ENCODE measurements at places on chromosomes 2 and 18.

DNA sequence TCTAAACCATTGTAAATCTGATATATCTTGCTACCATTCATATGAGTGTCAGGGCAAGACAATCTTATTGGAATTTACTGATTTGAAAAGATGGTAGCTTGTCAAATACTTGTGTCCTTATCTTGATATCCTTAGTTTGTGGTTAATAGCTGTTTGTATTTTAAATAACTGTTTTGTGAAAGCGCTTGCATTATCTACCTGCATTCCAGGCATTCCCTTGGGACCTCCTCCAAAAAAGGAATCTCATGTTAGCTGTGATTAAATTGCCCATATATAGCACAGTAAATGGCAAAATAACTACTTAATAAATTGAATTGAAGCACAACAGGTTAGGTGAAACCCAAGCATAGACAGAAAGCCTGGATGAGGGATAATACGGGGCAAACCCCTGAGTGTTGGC is 13.9 kb downstream of the CNTNAP5 start:
- DNase-seq = no peak

DNA sequence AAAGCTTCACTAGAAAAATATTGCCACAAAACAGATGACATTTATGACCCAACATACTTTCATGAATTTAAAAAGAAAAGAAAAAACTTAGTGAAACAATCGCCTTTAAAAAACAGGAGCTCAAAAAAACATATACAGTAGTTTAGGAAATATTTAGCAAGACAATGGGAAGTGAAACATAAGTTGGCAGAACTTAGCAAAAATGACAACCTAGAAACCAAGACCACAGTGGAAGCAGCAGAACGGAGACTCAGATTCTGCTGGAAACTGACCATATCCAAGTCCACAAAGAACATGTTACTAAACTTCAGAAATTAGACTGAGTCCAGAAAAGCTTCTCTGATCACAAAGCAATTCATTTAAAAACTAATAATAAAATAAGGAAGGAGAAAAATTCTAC is 41.8 kb upstream of the CTAGE1 start:
- DNase-seq = no peak

DNA sequence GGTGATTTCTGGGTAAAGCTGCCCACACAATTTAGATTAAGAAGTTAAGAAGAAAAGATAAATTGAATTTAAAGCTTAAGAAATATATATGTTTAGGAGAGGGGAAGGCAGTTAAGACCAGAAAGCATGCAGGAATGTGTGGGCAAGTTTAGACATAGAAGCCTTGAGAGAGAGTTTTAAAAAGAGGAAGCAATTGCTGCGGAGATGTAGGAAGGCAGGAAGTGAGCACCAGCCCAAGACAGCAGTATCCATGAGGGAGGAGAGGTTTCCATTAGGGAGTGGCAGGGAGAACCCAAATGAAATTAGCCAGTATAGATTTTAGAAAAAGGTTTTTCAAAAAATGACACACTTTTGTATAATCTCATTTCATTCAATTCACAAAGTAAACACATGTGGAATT is 24.3 kb downstream of the DSC2 start:
- DNase-seq = no peak

DNA sequence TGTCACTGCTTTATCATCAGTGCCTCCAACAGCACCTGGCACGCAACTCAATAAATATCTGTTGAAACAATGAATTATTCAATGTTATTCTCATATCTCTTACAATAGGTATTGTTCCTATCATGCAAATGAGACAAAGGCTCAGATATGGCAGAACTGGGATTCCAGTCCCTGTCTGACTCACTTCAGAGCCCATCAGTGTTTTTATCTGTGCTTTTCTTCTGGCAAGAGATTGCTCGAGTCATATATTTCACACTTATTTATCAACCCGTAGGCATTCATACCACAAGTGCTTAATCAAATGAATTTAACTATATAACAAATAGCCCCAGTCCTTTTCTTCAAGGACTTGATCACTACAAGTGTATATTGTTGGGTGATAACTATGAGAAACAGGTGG is 76.4 kb upstream of the TSPYL6 start:
- no peak for DNase-seq

GRCh38 chr18:58584200-58585127 is 44.4 kb downstream of the ALPK2 start:
- peak; percentile 79 for DNase-seq

- no peak for DNase-seq
Measured at GRCh38 chr18:23238651-23239349, 103.5 kb downstream of the CABLES1 start.

GRCh38 chr18:23412351-23412964 is 40.6 kb upstream of the RIOK3 start:
- DNase-seq = no peak

GRCh38 chr18:62499263-62499650 is 23.6 kb upstream of the ZCCHC2 start:
- DNase-seq = no peak

GRCh38 chr2:233288663-233289062 is 19.0 kb upstream of the SAG start:
- no peak for DNase-seq

DNA sequence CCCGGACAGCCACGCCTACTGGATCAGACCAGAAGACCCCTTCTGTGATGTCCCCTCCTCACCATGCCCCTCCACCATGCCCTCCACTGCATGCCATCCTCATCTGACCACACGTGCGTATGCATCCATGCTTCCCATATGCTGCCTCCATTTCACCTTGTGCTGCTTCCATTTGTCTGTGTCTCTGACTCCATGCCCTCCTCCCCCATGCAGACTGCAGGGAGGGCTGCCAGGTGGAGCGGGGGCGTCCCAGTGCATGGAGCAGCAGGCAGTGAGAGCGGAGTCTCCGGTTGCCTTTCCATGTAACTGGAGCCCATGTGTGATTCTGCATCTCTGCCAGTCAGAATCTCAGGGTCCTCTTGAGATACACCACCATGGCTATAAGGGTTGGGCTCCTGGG is 52.6 kb downstream of the COA5 start:
- no peak for DNase-seq

GRCh38 chr2:147525819-147526489 is 318.9 kb upstream of the ACVR2A start:
- DNase-seq = no peak

DNA sequence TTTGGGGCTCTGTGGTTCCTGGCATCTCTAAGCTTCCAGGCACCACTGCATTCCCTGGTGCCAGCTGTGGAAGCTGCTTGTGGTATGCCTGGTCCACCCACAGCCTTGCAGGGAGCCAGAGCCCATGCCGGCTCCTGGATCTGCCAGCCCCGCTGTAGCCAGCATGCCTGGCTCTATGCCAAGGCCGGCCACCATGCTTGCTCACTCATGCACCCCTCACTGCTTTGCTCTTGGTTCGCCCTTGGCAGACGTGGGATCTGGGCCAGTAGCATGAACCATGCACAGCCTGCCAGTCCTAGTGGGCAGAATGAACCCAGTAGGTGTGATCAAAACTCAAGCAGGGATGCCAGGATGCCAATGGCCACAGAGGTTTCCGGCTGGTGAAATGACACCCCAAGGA is 634.2 kb upstream of the TMEFF2 start:
- no peak for DNase-seq

DNA sequence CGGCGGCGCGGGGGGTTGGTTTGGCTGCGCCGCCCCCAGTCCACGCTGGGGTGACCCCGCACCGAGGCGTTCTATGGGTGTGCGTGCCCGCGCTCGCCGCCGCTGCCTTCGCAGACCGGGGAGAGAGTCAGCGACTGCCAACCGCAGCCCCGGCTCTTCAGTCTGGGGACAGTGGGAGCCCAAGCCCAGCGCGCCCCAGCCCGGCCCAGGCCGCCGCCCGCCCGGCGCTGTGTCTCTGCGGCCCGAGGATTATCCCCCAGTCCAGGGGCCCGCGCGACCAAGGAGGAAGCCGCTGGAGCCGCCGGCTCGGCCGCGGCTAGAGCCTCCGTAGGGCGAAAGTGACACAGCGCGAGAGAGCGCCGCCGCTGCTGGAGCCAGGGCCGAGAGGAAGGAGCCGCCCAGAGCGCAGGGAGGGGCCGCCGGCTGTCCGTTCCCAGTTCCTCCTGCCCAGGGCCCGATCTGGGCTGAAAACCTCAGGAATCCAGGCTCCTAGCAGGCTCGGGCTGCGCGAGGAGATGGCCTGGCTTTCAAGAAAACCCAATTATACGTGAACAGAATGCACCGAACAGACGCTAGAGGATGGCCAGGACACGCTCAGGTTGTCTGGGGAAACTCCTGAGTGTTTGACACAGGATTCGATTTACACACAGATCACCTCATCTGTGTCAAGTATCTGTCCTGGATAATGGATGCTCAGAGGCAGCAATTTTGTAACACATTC is 2.4 kb downstream of the CTIF start:
- no peak for DNase-seq

DNA sequence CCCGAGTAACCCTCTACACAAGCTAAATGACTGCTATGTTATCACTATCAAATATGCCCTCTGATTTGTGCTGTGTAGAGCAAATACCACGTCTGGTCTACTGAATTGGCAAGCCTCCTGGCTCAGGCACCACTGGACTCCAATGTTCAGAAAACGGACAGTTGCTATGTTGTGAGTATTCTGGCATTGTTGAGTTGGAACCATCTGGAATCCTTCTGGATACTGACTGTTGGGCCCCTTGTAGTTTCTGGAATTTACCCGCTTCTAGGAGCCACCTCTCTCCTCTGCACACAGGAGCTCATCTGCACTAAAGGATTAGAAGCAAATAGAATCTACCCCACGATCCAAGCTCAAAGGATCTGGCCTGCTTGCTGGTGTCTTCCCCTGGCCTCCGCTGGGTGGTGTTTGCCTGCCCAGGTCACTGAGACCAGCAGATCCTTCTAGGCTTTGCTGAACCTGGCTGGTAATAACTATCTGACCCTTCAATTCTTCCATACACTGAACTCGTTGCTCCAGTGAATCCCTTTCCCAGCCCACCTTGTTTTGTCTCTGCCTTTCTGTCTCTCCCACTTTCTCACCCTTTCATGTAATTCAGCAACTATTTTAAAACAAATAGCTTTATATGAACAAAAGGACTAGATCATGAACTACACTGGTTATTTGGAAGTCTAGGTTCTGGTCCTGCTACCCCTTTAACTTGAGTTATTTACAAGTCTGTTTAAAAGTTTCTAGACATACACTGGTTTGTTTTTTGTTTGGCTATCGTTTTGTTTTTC is 2.1 kb upstream of the HAAO start:
- DNase-seq = no peak

GRCh38 chr2:168076731-168077130 is 170.7 kb downstream of the STK39 start:
- DNase-seq = no peak

DNA sequence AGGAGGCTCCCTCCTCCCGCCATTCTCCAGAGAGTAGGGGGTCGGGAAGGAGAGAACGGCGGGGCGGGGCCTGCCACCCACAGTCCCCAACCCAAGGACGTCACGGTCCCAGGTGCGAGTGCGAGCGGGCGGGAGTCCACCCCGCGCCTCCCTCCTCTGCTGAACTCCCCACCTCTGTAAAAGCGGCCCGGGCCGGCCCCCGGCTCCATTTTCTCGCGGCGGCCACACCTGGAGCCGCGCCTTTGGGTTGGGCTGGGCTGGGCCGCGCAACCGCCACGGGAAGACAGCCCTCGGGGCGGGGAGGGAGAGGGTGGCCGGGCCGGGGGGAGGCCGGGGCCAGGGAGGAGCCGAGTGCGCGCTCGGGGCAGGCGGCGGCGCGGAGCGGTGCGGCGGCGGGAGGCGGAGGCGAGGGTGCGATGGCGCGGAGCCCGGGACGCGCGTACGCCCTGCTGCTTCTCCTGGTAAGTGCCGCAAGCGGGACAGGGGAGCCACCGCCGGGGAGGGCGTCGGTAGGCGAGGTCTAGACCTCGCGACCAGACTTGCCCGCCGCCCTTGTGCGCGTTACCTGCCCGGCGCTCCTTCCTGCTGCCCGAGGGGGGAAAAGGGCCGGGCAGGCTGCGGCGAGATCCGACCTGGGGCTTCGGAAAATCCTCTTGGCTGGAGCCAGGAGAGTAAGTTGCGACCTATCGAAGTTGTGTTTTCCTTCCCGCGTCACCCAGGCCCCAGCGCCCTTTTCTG is at the start of gene DSG2:
TSS of gene DSG2 (plus strand) at position 342 of the 738 bp plus-strand sequence. CDS start at position 417, 75 bp downstream.
- no peak for DNase-seq

DNA sequence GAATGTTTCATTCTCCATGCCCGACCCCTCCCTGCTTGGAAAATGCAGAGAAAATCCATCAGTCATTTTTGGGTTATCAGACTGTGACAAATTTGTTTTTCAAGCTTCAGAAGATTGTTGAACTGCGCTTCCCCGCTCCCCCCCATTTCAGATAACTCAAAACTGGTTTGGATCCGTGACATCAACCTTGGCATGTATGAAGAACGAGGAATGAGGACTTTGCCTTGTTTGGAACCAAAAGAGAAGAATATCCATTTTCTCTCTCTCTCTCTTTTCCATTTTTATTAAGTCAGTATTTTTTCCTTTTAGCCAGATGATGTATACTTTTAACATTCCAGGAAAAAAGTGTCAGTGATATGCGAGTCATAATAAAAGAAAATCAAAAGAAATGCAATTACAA is 171.6 kb downstream of the BCL2 start:
- no peak for DNase-seq

DNA sequence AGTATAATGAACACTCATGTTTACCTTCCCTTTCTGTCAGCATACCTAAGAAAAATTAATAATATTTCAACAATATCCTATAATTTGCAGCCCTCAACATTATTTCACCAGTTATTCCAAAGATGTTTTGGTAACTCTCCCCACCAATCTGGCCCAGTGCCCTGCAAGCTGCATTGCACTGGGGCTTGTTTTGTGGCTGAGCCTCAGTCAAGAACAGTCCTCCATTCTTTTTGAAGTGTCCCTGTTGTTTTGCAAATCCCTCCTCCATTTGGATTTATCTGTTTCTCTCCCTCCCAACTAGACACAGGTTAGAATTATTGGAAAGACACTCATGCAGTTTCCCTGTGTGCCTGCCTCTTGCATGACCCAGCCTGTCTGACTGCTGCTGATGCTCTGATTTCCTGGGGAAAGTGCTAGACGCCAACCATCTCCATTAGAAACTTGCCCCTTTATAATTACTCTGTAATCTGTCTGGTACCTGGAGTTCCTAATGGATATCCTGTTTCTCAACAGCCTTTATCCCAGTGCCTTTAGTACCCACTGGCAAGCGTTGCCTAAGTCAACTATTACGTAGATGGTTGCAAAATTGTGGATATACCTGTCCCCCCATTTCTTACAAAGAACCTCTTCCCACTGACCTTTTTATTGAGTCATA is 60.2 kb downstream of the EIF5B start:
- DNase-seq = no peak

DNA sequence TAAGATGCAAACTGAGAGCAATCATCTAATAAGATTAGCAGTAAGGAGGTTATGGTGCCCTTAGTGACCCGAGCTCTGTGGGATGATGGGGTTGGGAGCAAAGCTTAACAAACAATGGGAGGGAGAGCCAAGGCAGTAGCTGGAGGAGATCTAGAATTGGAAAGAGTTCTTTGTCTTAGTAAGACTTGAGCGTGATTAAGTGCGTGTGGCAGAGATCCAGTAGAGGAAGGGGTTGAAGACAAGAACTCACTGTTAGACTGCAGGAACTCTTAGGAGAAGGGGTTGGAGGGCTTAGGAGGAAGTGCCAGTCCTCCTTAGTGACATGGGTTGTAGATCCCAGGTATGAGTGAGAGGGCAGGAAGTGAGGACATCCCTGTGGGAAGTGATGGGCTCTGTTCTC is 184.7 kb downstream of the GFPT1 start:
- DNase-seq = no peak
